ENCODE measurements at places on chromosomes 12 and 14.

DNA sequence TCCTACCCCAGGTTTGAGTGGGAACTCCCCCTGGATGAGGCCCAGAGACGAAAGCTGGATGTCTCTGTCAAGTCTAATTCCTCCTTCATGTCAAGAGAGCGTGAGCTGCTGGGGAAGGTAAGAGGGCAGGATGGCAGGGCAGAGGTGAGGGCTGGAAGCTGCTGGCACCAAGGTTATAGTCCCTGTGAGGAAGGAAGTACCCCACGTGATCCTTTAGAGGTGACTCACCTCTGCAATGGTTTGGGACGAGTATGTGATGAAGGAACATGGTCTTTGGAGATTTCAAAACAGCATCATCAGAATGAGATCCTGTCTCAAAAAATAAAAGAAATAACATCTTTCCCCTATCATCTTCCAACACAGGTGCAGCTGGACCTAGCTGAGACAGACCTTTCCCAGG is 9.2 kb upstream of the MYL6B start:
- DNase-seq: no peak

- no peak for DNase-seq
Observed at GRCh38 chr12:3634348-3634747, 118.6 kb downstream of the CRACR2A start.

DNA sequence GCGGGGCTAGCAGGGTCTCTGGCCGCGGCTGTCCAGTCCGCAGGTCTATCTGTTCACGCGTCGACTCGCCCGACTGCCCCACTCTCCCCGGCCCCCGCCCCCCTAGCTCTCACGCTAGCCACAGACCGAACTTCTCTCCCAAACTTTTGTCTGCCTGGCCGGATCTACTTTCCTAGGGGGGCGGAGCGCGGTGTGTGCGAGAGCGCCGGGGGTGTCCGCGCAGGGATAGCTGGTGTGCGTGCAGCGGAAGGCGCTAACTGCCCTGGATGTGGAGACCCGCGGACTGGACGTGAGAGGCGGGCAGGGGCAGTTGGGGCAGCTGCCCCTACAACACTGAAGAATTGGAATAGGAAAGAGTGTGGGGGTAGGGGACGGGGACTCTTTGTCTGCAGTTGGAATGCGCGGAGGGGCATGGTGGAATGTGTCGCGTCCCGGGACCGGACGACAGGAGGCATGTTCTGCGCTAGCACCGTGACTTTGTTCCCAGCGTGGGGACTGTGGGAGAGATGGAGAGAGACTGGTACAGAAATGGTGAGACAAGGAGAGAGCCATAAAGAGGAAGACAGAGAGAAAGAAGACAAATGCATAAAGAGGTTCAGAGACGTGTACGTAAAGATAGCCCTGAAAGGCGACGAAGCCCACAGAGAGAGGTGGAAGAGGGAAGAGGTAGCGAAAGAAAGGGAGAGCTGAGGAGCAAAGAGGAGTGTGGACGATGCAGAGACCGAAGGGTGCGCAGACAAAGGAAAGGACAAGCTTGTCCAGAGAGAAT is at the start of gene AJUBA:
TSS of gene AJUBA (minus strand) at position 75 of the 769 bp plus-strand sequence. CDS start 285 bp downstream, outside the sequence.
- peak; percentile 45 for DNase-seq

DNA sequence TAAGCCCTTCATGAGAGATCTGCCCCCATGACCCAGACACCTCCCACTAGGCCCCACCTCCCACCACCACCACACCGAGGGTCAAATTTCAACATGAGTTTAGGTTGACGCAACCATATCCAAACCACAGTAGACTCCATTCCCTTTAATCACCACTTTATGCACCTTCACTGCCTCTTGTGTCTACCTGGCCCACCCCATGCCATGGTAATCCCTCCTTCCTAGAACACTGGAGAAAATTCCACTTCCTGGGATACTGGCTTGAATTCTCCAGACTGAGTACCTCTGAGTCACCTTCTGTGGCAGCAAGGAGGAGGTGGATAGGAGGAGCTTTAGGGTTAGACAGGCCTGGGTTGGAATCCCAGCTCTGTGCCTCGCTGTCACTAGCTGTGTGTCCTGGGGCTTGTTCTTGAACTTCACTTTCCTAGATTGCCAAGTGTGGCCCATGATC is 26.1 kb upstream of the CIPC start:
- DNase-seq: no peak

DNA sequence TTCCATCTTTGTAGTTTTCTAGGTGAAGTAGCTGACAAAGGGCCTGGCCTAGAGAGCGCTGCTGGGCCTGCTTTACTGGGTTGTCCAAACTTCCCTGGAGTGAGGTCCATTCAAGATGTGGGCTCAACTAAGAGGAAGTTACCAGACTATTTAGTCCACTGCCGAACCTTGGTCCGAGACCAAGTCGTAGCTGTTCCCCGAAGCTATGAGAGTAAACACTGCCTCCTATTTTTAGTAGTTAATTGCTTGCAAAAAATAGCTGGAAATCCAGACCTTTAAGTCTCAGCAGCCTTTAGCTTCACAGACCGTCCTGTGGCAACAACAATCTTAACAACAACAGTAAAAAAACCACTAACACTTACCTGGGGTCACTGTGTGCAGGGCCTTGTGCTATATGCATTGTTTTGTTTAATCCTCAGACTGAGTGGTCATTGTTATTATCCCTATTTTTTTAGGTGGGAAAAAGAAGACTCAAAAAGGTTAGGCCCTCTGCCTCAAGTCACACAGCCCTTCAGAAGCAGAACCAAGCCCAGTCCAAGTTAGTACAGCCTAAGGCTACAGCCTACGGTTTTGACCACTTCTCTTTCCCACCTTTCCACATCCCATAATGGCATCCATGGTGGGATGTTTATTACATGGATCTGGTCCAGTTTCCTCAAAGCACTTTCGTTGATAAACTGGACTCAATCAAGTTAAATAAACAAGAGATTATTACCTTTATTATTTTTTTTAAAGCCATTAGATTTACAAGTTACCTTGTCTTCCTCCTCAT is 30.6 kb downstream of the SOCS2 start:
- DNase-seq: no peak

DNA sequence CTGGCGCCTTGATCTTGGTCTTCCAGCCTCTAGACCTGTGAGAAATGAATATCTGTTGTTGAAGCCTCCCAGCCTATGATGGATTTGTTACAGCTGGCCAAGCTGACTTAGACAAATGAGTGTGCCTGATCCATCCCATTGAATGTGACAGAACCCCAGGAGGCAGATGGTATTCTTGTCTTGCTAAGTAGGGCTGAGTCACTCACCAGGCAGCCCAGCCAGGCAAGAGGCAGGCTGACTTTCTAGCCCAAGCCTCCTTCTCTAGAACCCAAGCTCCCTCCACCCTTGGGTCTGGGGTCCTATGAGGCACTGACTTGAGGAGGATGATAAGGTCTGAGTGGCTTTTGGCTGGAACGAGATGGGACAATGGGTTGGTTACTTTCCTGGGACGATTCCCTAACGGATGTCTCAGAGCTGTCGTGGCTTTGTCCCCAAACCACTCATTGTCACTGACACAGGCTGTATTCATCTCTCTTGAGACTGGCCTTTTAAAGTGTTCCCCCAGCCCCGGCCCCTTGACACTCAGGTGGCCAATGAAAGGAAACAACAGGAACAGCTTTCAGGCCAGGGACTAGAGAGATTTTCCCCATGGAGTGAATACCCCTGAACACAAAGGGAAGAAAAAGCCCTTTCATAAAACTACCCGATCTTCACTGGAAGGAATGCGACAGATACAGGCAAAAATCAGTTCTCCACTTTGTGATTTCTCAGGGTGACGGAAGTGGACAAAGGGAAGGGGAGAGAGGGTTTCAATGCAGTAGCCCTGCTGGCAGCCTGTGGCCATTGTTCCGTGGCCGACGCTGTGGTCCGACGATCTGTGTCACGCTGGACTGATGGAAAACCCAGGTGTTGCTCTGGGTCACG is 264.2 kb downstream of the AACS start:
- DNase-seq: no peak

DNA sequence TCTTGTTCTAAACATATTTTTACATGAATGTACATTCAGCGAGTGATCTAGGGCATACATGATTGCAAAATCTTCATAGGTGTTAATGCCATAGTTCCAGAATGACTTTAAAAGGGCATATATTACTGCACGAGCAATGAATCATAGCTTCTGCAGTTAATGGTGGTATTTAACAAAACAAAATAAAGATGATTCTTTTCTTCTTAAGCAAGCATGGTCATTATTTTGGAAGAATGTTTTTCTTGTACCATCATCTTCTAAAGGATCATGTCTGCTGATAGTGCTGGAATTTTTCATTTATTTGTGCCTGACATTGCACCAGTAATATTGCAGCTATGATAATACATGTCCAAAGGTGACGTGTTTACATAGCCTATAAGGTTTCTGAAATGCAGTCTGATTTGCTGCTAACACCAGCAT is 388.6 kb downstream of the CCDC91 start:
- no peak for DNase-seq

- DNase-seq: peak; percentile 42
Observed at GRCh38 chr14:55103005-55103640, 25.9 kb upstream of the LGALS3 start.

- peak; percentile 43 for DNase-seq
Observed at GRCh38 chr14:91246051-91246852, 1.7 kb upstream of the GPR68 start.

Measured in activated T-helper 1 cell treated with anti-CD3 and anti-CD28 coated beads, Interleukin-2, amount 50 U/mL, for 16 hours (primary cell).